ENCODE measurements at places on chromosomes 5 and 9.

DNA sequence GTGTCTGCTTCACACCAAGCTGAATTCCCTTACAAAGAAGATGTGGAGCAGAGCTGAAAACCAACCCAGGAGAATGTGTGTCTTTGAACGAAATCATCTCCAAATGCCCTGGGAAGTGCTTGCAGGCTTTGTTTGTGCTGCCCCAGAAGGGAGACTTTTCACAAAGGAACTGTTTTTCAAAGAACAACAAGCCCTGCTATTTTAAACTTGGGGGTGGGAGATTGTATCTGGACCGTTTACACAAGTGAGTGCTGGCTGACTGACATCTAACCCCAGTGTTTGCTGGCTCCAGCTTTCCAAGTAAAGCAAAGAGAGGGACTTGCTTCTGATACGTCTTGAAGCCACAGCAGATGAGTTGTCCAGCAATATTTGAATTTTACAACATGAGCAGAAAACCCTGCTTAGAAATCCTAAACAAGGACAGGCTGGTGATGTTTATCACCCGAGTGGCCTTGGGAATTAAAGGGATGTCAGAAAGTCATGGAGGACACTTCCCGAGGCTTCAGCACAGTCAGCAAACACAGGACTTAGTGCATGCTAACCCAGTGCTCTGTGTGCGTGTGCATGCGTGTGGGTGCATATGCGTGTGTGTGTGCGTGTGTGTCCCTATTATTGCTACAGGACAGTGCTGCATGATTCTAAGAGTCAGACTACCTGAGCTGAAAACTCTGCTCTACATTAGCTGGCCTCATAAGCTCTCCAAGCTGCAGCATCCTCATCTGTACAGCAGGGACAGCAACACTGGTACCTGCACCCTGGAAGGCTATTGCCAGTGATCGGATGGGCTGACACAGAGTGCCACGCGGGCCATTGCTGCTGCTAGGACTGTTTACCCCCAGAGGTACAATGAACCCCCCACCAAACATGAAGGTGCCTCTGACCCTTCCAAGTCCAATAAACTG lies 1.4 kb downstream of the ADAMTS12 start:
- DNase-seq: no peak

- no peak for DNase-seq
Observed at GRCh38 chr5:43620944-43621505, 18.0 kb downstream of the NNT start.

- DNase-seq: no peak
Observed at GRCh38 chr9:106622164-106622487, 240.8 kb upstream of the ZNF462 start.

DNA sequence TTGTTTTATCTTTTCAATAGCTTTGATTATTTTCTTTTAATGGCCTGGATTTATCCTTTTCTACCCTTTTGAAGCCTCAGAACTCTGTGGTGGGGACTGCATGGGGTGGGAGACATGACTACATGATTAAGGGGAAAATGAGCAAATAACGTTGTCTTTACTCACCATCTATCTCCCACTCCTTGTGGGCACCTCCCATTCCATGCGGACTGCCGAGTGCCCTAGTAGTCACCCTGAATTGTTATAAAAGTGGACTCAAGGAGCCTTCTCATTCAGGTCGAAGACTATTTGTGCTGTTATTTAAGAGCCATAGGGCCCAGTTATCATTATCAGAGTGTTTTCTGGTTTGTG lies 281.8 kb downstream of the MLLT3 start:
- DNase-seq: no peak

DNA sequence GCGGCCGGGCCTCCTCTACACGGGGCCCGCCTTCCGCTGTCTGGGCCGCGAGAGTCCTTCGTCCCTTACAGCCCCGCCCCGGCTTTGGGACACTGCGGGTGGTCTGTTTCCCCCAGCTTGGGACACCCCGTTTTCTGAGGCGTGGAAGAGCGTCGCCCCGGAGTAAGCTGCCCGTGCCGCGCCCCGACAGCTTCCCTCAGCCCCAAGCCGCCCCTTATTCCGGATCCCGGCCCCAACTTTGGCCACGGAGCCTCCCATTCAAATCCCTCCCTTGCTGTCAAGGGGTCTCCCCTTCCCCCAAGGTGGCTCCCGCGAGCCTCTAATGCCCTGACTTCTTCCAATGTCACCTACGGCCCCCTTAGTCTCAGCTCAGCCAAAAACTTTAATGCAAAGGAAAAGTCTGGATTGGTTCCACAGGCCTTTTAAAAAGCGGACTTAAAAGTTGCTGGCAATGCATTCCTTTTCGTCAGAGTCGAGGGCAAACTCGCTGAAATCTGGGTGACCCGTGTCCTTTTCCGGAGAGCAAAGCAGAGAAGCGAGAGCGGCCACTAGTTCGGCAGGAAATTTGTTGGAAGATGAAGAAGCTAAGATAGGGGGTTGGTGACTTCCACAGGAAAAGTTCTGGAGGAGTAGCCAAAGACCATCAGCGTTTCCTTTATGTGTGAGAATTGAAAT lies 19.8 kb downstream of the EXOSC2 start:
- no peak for DNase-seq
